ENCODE measurements at places on chromosomes 3 and 15. TPM values are rescaled to one million over a fixed set of nuclear protein-coding genes. Genes with fewer than 3 reads are reported as not detected.
A peak's percentile ranks its signal among the peaks of the same experiment; 100 is the strongest.

DNA sequence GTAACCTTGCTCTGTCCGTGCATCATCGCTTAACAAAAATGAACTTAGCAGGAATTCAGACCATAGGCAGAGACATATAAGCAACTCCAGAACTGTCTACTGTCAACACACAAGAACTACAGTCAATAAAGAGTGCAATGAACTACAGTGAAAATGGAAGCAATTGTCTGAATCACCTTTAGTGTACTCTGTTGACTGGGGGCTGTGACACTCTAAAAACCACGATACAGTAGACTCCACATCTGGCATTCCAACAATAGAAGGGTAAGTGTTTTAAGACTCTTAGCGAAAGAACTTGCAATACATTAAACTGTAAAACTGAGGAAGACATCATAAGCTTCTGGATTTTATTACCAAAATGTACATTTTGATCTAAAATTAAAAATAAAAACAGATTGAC lies 347.3 kb downstream of the ZBTB20 start:
- DNase-seq: no peak

TM4SF1 gene
- 90.2 TPM for total RNA-seq

DNA sequence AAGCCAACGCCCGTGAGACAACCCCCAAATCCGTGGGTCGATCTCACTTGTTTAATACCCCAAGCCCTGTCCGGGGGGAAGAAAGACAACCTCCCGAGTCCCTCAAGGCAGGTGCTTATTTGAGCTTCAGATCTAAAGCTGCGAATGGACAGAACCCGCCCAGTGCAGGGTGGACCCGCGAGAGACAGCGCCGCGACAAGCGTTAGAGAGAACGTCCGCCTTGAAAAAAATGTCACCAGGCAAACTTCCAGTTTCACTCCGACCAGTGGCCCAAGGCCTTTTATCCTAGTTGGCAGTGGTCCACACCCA lies 740 bp upstream of the OXSR1 start:
- DNase-seq: no peak

DNA sequence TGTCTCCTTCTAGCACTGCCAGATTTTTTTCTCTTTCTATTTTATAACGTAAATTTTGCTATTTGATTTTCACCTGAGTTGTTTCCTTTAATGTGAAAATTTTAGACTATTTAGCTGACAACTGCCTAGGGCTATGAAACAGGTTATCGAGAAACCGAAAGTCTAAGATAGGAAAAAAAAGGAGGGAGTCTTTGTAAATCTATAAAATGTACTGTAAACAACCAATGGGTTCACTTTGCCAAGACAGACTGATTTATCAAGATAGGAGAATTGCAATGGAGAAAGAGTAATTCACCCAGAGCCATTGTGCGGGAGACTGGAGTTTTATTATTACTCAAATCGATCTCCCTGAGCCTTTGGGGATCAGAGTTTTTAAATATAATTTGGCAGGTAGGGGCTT lies 50.0 kb downstream of the TM4SF18 start:
- DNase-seq: no peak

- DNase-seq: no peak
These were observed 42.1 kb downstream of the VGLL4 start for GRCh38 chr3:11601446-11602238.

- DNase-seq: no peak
These were observed 155.7 kb downstream of the NEK10 start for GRCh38 chr3:27213450-27213849.

GRCh38 chr15:64779024-64779423 lies 3.6 kb upstream of the RBPMS2 start:
- DNase-seq: no peak

KLF15 gene
- 12.1 TPM for total RNA-seq

- DNase-seq: peak; percentile 56
These were observed 503 bp downstream of the HLTF start for GRCh38 chr3:149085828-149086231.

DGKG gene
- 2.2 TPM for total RNA-seq

SLC12A8 gene
- total RNA-seq: 9.0 TPM

VWA5B2 gene
- not detected for total RNA-seq

- DNase-seq: no peak
These were observed 2.7 kb downstream of the IREB2 start for GRCh38 chr15:78440375-78441373.

KNG1 gene
- total RNA-seq: not detected

DNA sequence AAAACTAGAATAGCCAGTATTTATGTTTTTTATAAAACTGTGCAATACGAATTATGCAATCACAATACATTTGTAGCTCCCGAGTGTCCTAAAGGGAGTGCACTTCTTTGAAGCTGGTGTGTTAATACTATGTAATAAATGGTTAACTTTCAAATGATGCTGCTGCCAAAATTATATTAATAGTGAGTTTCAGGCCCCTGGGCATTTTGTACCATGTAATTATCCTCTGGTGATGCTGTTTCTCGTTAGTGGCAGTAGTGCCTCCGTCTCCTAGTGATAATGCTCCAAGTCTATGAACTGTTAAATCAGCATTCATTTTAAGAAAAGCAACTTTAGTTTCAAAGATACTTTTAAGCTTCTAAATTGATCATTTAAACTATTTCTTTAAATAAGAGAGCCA lies 132.7 kb upstream of the BHLHE40 start:
- DNase-seq: no peak

DNA sequence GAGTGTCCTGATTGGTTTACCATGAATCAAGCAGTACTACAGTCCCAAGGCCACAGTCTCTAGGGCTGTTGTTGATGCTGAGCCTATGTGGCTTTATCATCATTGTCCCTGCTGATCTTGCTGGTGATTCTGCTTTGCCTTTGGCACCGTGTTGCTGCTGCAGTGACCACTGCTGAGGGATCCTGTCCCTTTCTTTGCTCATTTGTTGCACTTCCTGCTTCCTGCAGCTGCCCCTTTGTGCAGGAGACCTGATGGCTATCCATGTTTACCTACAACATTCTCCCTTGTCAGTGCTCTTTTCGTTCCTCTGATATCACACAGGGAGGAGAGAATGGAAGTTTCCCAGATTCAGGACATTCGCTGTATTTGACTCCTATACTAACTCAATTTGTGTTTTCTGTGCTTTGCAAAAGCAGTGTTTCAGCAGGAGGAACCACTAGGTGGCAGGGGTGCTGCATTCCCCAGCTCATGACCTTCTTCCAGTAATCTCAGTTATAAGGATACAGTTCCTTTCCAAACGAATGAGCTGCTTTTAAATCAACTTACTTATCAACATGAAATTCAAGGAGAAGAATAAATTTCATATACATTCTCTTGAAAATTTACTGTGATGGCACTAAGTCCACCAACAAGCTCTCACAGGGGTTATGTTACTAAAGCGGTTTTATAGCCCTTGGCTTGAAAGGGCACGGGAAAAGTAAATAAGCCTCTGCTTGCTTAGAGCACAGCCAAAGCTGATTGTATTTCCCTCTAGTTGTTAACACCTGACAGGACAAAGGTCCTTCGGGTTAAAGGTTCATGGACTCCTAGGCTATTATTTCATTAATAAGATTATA lies 9.7 kb upstream of the THUMPD3 start:
- peak; percentile 84 for DNase-seq

SCN11A gene
- total RNA-seq: 2.3 TPM

- no peak for DNase-seq
These were observed 232.3 kb downstream of the SNRPN start for GRCh38 chr15:25186906-25187645.

GRCh38 chr15:35307026-35307425 lies 221.9 kb upstream of the NANOGP8 start:
- no peak for DNase-seq

GRCh38 chr15:89177633-89178306 lies 43.6 kb downstream of the RLBP1 start:
- peak; percentile 91 for DNase-seq

DNA sequence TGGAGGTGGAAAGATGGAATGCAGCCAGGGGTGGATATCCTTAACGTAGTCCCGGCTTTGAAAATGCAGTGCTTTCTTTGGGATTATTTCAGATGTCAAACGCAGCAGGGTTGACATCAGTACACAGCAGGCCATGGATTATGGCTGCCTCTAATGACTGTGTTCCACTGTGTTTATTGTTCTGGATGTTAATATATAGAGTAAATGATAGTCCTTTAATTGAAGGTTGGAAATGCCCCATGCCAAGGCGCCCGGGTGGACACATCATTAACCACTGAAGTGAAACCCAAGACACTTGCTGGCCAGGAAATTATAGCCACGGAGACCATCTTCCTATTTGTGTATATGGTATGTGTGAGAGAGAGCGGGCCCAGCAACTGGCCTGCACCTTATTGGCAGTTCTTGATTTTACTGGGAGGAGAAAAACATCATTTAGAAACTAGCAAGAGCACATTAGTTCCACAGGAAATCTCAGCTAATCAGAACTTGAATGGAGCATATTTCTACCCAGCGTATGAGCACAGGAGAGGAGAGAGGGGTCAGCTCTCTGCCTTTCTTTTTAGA lies 254.9 kb upstream of the RASGRP1 start:
- no peak for DNase-seq

DNA sequence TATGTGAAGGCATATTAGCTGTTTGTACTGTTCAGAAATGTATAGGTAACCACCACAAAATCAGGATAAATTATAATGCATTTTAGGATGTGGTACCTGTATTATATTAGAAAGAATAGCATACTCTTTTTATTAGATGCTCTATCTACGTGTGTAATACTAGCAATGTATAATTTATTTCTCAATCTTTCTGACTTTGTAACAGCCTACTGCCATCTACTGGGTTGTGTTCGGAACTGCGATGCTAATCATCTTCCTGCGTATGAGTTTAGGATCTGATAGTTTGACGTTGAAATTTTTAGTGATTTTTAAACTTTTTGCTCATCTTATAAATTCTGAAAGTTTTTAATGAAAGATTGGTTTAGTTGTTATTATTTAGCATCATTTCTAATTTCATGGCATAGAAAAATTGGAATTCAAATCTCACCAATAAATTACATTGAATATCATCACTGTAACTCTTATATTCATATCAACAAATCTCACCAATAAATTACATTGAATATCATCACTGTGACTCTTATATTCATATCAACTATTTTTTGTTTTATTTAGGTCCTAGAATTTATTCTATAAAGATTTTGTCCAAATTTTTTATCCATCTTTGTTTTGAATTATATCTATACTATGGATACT lies 322.7 kb upstream of the ZNF717 start:
- DNase-seq: peak; percentile 50

DNA sequence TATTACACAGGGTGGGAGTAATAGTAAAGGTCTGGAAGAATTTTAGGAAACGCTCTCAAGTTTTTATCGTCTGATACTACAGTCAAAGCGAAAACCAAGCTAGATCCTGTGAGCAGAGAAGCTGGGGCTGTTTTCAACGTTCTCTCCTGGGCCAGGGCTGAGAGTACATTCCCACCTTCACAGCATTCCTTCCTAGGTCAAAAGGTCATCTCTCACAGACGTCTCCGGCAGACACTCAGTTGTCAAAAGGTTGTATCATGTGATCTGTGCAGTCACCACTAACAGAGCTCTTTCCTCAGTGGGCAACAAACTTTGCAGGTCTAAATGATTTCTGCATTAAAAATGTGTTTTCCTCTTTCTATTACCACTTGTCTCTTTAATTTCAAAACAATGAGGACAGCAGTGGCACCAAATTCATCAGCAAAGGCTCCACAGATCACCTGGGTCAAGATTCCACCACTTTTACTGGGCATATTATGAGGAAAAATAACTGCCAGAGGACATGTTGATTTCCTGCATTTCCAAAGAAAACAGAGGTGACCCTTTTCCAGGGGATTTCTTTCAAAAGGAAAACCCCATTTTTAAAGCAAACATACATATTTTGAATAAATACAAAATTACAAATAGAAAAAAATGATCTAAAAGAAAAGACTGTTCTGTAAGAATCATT lies 41.9 kb downstream of the MEIS2 start:
- no peak for DNase-seq

- no peak for DNase-seq
These were observed 10.1 kb upstream of the SCAP start for GRCh38 chr3:47485812-47486211.

- DNase-seq: no peak
These were observed 79.5 kb downstream of the CD200R1L start for GRCh38 chr3:112767177-112767576.

- no peak for DNase-seq
These were observed 14.0 kb downstream of the SMAD3 start for GRCh38 chr15:67079361-67079760.

DNA sequence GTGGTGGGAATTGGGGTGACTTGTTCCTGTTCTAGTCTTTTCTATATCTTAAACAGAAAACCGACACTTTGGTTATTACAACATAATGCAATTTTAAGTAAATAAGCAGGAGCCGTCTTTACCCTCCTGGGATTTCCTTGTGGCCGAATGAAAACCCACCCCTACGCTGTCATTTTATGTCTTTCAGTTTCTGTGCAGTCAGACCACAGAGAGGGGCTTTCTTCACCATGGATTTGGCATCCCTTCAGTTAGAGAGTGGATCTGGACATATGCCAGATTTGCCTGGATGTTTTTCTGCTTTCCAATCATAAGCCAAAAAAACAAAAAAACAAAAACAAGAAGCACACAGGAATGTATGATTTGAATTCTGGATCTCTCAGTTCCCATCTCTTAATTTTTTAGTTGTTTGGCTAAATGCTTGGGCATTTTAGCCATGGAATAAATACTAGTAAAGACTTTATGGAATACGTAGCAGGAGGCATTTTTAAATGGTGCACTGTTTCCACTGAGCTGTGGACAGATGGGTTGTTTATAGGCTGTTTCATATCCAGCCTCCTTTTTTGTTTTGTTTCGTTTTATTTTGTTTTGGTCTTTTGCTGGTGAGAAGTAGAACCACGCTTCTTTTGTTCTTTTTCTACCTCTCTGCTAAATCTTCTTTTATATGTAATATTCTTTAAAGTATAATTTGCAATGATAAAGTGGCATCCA lies 272.9 kb downstream of the FEZF2 start:
- peak; percentile 58 for DNase-seq

GRCh38 chr15:72058585-72058984 lies 59.4 kb downstream of the MYO9A start:
- no peak for DNase-seq

ROBO2 gene
- 22.1 TPM for total RNA-seq

- no peak for DNase-seq
These were observed 735.4 kb upstream of the GRM7 start for GRCh38 chr3:6125520-6125919.

- DNase-seq: no peak
These were observed 37.4 kb upstream of the SECISBP2L start for GRCh38 chr15:49083401-49084284.

DNA sequence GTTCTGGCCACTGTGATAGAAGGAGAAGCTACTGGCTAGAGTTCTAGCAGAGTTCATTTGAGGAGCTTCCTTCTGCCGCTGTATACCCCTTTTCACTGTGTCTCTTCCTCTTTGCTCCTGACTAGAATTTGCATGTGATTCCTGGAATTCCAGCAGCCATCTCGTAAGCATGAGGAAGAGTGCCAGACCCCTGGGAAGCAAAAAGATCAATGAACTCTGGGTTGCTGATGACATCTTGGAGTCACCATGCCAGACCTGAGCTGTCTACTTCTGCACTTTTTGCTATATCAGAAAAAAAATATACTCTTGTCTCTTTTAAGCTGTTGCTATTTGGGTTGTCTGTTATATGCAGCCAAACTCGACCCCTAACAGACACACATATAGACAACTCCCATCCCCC lies 3.7 kb upstream of the ADAMTS17 start:
- no peak for DNase-seq

- DNase-seq: no peak
These were observed 37.9 kb downstream of the ATP1B3 start for GRCh38 chr3:141914311-141914710.

C3orf20 gene
- not detected for total RNA-seq
